Activated CD8-positive, alpha-beta T cell treated with anti-CD3 and anti-CD28 coated beads, Interleukin-2, amount 10 ng/mL, durations not matched to agents 7 days and 5 days (primary cell): ENCODE measurements at places on chromosomes 13 and 19. TPM values are rescaled to one million over a fixed set of nuclear protein-coding genes. Genes with fewer than 3 reads are reported as not detected.

TEX29 gene
- total RNA-seq: not detected

DNA sequence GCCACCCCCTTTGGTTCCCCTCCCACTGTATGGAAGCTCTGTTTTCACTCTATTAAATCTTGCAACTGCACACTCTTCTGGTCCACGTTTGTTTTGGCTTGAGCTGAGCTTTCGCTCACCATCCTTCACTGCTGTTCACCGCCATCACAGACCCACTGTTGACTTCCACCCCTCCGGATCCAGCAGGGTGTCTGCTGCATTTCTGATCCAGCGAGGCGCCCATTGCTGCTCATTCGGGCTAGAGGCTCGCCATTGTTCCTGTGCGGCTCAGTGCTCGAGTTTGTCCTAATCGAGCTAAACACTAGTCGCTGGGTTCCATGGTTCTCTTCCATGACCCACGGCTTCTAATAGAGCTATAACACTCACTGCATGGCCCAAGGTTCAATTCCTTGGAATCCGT lies 42.7 kb downstream of the ACTN4 start:
- no peak overlapping the region for H3K27ac ChIP-seq
- H3K27me3 ChIP-seq: no peaks in the 10 kb centered on the region
- H3K4me3 ChIP-seq: no peak overlapping the region
- peaks cover 89% of the 10 kb centered on the region for H3K4me1 ChIP-seq
- DNase-seq: no peak

DNA sequence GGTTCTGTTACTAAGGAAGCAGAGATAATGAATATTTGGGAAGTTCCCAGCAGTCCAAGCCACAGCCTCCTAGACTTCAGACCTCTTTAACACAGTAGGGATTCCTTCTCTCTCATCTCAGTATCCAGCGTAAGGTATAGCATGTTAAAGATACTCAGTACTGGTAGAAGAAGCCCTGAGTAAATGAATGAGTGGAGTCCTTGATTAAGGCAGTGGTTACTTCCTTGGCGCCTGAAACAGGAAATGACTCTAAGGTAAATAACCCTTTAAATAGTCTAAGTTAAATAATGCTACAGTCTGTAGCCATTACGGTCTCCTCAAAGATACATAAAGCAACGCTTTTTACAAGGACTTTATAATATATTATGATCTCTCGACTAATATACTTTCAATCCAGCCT lies 650.8 kb upstream of the MIR17HG start:
- no peak overlapping the region for H3K27ac ChIP-seq
- H3K27me3 ChIP-seq: no peaks in the 10 kb centered on the region
- no peak overlapping the region for H3K4me3 ChIP-seq
- H3K36me3 ChIP-seq: no peaks in the 10 kb centered on the region
- no peaks in the 10 kb centered on the region for H3K4me1 ChIP-seq

- H3K27me3 ChIP-seq: no peaks in the 10 kb centered on the region
- H3K4me1 ChIP-seq: no peaks in the 10 kb centered on the region
- H3K4me3 ChIP-seq: no peak overlapping the region
Measured at GRCh38 chr13:73158851-73159250, 100.0 kb downstream of the KLF5 start.

DNA sequence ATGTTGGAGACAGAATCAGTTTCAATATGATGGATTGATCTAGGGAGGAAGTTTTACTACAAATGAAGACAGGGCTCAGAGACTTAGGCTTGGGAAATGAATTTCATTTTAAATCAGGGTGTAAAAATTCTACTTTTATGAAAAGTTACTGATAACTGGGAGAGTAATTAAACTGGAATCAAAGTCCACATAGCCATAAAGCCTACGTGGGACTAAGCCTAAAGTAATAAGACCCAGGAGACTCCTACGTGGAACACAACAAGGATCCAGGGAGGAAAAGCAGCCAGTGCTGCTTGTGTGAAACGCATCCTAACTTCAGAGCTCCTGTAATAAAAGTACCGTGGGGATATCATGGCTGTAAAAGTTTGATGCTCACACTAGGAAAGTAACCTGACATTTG lies 152.0 kb upstream of the MYO16 start:
- H3K27me3 ChIP-seq: no peaks in the 10 kb centered on the region
- DNase-seq: no peak
- H3K27ac ChIP-seq: no peak overlapping the region
- H3K4me3 ChIP-seq: no peak overlapping the region
- H3K4me1 ChIP-seq: no peaks in the 10 kb centered on the region
- H3K36me3 ChIP-seq: no peaks in the 10 kb centered on the region

DNA sequence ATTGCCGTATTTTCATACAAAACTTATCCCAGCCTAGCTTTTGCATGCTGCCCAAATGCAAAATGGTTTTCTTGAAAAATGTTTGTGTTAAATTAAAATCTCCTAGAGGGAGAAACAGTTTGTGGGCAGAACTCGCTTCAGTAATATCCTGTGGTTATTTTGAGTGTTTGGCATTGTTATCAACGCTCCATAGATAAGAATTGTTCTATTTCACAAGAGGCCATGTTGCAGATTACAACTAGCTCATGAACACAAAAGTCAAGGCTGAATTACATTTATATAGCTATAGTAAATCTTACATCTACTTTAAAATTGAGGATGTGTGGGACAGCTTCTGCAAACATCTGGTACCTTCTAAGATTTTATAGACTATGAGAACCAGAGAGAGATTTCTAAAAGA lies 447.9 kb downstream of the DCT start:
- H3K4me1 ChIP-seq: no peaks in the 10 kb centered on the region
- H3K4me3 ChIP-seq: no peak overlapping the region
- no peak overlapping the region for H3K27ac ChIP-seq
- DNase-seq: no peak

DNA sequence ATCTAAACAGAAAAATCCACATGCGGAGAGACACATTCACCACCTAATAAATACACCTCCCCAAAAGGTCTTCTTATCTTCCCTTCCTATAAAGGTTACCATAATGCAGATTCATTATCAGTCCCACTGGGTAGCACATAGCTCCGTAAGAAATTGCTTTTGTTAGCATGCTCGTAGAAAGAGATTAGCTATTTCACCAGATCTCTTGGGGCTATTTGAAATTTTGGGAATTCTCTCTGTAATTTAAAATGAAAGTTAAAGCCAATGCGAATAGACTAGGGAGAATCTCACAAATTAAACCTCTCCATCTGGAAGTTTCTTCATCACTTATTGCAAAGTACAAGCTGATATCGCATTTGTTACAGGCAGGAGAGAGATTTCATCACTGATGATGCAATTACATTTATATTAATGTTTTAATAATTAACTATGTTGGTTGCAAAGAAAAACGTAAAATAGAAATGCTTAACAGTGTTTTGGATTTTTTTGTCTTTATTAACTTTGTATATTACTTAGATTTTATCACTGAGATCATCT lies 12.9 kb upstream of the DACH1 start:
- DNase-seq: no peak
- H3K27me3 ChIP-seq: peaks cover 3% of the 10 kb centered on the region
- no peak overlapping the region for H3K4me3 ChIP-seq
- H3K27ac ChIP-seq: no peak overlapping the region

- H3K36me3 ChIP-seq: no peaks in the 10 kb centered on the region
- no peak for DNase-seq
- no peak overlapping the region for H3K4me3 ChIP-seq
- H3K27me3 ChIP-seq: peaks cover 18% of the 10 kb centered on the region
- peaks cover 9% of the 10 kb centered on the region for H3K4me1 ChIP-seq
Measured at GRCh38 chr13:112973577-112973951, 4.5 kb downstream of the MCF2L start.
